ENCODE measurements at places on chromosomes 7 and 10.

DNA sequence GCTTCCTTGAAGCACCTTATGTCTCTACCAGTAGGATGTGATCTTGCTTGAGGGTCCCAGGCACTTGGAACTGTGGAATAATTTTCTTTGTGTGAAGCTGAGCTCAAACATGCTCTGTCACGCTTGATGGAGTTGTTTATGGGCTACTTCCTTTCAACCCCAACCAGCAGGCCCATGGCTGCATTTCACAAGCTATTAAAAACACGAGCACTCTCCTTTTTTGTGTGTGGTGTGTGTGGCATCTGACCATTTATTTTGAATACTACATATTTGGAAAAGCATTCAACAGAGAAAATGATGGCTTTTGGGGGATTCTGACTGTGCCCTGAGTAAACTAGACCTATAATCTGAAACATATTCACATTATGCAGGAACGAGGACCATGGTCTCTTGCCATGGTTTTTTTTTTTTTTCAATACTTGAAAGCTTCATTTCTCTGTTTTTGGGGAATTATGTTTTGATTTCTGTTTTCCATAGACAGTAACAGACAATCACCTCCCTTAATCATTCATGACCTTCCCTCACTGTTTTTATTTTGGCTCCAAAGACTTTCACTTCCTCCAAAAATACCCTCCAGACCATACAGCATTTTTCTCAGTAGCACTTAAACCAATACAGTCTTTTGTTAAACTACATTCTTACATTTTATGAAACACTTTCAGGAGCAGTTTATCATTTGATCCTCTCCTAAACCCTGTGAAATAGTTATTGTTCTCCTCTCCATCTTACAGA is 233.6 kb upstream of the BMPER start:
- DNase-seq, result no peak

GRCh38 chr10:61332581-61332980 is 120.6 kb downstream of the TMEM26 start:
- DNase-seq, result no peak

GRCh38 chr10:90276894-90277475 is 575.6 kb downstream of the KIF20B start:
- no peak for DNase-seq

DNA sequence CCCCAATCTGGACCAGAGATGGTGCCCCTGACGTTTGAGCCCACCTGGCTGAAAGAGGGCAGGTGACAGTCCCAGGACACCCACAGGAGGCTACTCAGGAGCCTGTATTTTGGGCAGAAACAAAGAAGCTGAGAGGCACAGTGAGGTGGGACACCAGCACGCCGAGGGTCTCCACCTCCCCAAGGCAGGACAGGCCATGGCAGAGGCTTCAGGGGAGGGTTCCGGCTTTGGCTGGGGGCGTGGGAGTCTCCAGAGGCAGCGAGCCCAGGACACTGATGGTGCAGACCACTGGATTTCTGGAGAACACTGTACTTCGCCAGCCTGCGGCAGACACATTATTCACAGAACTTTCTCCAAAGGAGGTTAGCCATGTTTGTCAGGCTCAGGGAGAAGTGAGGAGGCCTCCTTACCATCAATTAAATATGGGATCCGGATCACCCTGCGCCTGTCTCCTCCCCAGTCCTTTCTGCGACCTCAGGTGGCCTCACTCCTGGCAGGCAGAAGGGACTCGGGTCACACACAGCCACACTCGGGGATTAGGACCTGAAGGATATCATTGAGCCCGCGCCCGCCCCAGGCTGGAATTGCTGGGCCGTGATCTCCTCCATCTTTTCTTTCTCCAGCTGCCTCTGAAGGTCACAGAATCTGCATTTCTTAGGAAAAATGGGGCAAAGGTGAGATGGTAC is 98.3 kb downstream of the MKI67 start:
- DNase-seq, result no peak

Data from activated CD4-positive, alpha-beta T cell treated with anti-CD3 and anti-CD28 coated beads, Interleukin-10, Interleukin-2, amounts not matched to agents 100 ng/mL and 50 ng/mL, durations not matched to agents 16 hours and 8 hours (primary cell).